ENCODE measurements at places on chromosomes 13 and 19.

- no peak for DNase-seq
Observed at GRCh38 chr13:79502859-79503468, 22.0 kb downstream of the NDFIP2 start.

DNA sequence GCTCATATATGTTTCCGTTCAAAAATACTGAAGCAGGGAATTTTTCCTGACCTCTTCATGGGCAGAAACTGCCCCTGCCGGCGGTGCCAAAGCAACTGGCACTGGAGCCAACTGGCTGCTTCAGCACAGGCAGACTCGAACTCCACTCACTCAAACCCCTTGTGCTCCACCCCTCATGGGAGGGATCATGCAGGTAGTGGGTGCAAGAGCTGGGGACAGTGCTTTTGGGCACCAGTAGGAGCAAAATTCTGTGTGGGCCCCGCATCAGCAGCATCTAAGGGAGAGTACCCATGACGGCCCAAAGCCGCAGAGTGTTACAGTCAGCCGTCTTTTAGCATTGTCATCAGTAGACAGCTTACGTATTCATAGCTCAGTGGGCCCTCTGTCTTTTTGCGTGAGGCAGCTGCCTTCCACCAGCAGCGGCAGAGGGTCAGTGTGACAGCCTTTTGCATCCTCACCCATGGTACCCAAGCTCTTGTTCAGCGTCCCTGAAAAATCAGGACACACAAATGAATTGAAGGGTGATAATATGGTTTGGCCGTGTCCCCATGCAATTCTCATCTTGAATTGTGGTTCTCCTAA, 393.8 kb downstream of the SLITRK6 start:
- no peak for DNase-seq

GRCh38 chr13:39765801-39766463, 110.5 kb downstream of the COG6 start:
- DNase-seq = no peak

GRCh38 chr19:49812452-49812996, 568 bp downstream of the FUZ start:
- no peak for DNase-seq

- no peak for DNase-seq
Observed at GRCh38 chr13:71148396-71148795, 718.6 kb downstream of the DACH1 start.

DNA sequence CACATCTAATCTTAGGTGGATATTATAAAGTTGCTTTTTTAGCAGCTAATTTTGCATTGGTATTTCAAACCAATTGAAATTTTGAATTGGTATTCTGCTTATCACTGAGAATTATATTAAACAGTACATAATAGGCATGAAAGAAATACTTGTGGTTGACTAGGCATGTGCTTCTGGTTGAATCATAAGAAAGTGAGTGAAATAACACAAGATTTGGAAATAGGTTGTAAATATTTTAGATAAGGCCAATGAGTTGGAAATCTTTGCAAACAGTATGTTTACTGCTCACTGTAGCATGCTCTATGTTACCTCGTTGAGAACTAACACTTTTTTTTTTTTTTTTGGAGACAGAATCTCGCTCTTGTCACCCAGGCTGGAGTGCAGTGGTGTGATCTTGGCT, 66.8 kb upstream of the RFC3 start:
- DNase-seq = no peak

DNA sequence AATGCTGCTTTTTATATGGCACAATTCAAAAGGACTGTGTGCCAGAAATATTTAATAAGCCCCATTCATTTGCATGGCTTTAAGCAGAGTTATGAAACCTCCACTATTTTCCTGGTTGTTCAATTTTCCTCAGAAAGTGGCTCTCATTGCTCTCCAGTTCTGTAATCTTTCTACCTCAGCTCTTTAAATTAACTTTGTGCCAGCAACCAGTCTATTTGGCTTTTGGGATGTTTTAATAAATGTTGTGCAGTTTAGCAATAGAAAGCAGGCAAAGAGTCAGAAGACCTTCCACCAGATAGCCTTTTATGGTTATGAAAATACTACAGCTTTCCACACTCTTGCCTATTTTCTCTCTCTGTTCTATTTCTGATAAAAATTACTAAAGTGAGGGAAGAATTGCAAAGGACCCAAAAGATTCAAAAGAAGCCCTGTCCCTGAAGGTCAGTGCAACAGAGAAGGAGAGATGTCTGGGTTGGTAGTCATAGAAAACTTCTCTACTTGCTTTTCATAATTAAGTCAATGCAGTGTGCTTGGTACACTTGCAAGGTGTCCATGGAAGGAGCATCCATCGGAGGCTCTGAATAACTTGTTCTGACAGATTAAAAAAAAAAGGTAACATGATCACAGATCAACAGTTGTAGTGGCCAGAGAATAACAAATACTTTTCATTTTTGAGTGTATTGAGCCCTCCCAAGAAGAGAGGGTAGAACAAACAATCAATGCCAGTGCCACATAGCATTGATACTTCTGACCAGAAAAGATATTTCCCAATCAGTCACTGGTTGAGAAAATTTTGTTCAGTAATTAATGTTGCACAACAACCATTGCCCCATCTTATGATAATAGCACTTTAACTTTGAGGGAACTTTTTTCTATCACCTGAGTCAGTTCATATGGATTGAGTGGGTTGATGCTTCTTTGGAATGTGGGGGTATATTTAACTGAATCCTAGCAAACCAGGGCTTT, 48.4 kb upstream of the SPRY2 start:
- no peak for DNase-seq

GRCh38 chr13:35978607-35979316, 152.4 kb downstream of the DCLK1 start:
- peak; percentile 56 for DNase-seq

GRCh38 chr19:9865732-9866501, 30.8 kb downstream of the PIN1 start:
- no peak for DNase-seq

DNA sequence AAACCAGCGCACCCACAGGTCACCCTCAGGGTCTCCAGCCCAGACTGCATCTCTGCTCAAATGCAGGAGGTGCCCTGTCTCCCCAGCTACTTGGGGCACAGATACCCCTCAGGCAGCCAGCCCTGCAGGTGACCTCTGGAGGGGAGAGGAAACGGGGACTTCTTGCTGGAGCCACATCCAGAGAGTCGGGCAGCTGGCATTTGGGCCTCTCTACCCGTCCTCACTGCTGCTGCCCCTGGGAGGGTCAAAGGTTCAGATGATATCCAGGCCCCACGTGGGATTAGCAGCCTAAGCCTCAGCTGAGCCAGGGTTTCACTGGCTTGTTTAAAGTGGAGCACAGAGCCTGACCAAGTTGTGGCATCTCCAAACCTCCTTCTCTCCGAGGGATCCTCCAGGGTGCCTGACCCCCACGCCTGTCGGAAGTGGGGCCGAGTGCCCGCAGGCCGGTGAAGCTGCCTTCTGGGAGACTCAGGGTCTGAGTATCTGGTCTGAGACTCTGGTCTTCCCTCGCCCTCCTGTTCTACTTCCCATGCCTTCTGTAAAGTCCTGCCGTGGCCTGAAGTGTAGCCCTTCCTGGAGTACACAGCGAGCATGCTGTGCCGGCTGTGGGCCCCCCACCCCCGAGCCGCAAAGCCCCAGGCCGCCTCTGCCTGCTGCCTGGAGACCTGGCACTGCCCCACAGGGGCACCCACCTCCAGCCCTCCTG, 2.1 kb downstream of the RASA3 start:
- no peak for DNase-seq

DNA sequence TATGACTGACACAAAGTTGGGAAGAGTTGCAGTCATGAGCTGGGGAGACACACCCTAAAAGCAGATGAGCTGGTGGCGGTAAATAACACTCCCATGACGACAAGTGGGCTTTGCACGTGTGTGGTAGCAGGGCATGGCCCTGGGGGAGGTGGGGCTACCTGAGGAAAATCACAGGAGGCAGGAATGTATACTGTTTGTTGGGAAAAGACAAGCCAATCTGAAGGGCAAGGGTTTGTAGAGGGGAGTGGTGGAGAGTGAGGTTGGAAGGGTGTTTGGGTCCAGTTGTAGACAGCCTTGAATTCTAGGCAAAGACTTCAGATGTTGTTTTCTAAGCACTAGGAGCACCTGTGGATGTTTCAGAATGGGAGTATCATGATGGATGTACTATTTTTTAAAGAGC, 151.6 kb downstream of the TM9SF2 start:
- no peak for DNase-seq

- DNase-seq = peak; percentile 69
Observed at GRCh38 chr19:8610041-8610935, at the start of gene ADAMTS10. Gene ADAMTS10, minus strand, starts transcription at chr19:8610715. Its CDS starts 5,005 bp downstream, at chr19:8605710.

GRCh38 chr19:827710-828321, at the start of gene AZU1:
Gene AZU1, plus strand, starts transcription at chr19:827837. Its CDS starts 10 bp downstream, at chr19:827847.
- DNase-seq = no peak

GRCh38 chr19:41649827-41650226, 23.0 kb upstream of the CEACAM4 start:
- DNase-seq = no peak

- DNase-seq = no peak
Observed at GRCh38 chr13:59450229-59450628, 713.5 kb downstream of the DIAPH3 start.

DNA sequence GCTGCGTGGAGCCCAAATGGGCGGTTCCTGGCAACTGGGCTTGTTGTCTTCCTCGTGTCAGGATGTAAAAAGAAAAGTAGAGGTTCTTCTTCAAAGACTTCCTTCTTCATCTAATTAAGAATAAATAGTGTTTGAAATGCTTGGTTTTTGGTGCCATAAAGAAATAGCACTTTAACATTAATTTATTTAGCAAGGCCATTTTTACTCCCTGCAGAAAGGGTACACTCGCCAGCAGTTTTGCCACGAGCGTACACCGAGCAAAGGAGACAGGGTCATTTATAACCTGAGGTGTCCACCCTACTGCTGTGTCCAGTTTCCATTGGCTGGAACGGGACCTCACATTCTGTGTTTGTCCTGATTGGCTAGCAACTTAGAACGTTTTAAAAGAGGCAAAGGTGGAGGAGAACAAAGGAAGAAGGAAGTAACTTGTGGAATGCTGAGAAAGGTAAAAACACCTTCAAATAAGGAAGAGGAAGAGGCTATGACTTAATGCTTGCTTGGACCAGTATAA, 21.8 kb upstream of the OR10H1 start:
- DNase-seq = no peak

DNA sequence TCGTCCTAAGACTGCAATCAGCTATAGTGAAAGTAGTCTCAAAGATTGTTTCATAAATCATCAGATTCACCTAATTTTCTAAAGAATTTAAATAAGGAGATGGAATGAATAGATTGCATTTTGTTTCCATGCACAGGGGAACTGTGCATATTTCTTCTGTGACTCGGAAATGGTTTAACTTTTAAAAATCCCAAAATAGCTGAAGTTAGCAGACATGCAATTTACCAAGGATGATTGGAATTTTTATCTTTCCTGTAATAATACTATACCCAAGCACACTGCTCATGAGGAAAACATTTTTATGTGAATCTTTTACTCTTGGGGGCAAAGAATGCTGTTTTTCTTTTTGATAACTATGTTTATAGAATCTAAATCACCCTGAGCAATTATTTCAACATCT, 15.0 kb upstream of the LMO7 start:
- no peak for DNase-seq

- no peak for DNase-seq
Observed at GRCh38 chr13:77979721-77980385, 61.2 kb upstream of the EDNRB start.

DNA sequence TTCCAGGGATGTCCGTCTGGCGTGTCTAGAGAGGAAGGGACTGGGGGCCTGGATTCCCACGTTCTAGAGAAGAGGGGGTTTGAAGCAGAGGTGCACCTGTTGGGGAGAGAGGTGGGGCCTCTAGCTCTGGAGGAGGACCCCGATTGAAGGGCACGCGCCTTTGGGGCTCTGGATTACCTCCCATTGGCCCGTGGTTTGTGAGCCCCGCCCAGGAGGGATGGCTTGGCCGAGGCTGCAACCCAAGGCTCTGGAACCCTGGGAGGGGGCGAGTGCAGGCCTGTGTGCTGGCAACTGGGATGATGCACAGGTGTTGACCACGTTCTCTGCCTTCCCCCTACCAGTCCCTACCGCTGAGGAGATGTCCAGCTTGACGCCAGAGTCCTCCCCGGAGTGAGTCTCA, 20.2 kb downstream of the TMEM150B start:
- no peak for DNase-seq

- peak; percentile 55 for DNase-seq
Observed at GRCh38 chr13:108176685-108177274, 38.6 kb downstream of the LIG4 start.

DNA sequence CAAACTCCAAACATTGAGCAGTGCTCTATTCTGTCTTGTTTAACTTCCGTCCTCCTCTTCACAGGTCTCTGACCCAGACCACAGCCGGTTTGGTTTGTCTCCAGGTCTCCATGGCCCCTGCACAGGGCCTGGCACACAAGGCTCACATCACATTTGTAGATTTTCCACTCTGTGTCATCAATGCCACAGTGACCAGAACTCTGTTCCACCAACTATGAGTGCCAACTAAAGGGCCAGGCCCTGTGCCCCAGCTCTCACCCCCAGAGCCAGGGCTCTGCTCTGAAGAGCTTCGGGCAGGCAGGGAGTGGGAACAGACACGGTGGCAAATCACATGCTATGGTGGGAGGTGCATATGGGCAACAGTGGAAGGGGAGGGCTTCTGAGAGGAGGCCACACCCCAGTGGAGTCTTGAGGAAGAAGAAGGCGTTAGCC, 16.0 kb downstream of the SMG9 start:
- no peak for DNase-seq

DNA sequence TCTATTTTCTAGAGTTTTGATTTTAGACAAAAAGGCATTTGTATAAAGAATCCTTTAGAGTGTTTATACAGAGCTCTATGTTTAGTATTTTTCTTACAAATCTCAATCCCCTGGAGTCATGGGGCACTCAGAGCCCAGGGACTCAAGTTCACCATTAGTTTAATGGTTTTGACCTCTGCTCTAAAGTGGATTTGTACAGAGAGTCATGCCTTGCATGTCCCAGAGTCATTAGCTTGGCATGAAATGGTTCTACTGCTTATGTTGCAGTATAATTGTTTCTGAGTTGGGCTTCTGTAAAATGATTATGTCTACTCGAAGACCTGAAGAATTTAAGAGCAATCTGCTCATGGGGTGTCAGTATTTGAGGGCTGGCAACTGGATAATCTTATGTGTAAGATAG, 406.2 kb downstream of the DLEU7 start:
- DNase-seq = no peak

GRCh38 chr13:98173431-98174152, 3.5 kb downstream of the RNF113B start:
- no peak for DNase-seq

- DNase-seq = no peak
Observed at GRCh38 chr19:44685877-44686276, 13.1 kb upstream of the CEACAM16 start.

- DNase-seq = no peak
Observed at GRCh38 chr19:38055655-38056521, 148.9 kb downstream of the SIPA1L3 start.

DNA sequence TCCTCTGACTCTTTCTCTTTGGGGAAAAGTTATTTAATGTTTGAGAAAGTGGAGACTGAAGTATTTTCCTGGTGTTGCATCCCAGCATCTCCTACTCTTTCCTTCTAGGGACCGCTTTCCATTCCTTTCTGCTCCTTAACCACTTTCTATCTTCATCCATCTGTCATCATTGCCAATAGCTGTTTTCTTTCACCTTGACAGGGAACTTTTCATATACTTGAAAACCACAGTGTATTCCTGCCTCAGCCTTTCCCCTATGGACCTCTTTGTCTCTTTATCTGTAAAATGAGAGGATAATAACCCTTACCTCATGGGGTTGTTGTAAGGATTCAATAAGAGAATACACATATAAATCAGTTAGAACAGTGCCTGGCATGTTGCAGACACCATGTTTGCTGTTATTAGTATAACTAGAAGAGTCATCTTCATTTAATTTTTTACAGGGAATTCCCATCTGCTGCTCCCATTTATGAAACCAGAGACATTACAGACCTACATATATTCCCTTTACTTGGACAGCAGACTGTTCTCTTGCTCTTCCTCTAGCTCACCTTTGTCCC, 31.8 kb downstream of the LCP1 start:
- no peak for DNase-seq

Measured in GM13976 (cell line).